ENCODE measurements at places on chromosomes 3 and 15.

DNA sequence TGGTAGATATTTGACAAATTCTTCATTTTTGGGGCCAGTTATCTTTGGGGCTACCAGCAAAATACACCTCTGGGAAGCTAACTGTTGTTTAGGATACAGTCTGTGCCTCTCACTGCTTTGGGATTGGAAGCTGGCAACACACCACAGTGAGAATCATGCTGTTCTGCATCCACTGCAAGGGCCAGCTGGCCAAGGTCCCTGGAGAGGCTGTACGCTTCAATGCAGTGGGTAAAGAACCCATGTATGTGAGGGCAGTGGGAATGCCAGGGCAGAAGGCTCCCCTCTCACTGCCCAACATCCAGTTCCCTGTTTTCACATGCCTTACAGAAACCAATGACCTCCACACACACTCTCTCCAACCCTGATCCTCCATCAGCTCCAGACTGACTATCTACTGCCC, 20.1 kb downstream of the ZDHHC3 start:
- ATAC-seq, result no peak

- ATAC-seq, result peak; percentile 80
Measured at GRCh38 chr3:126284258-126284904, 72.8 kb downstream of the KLF15 start.

- ATAC-seq, result no peak
Measured at GRCh38 chr3:137011153-137011552, 53.4 kb downstream of the IL20RB start.

GRCh38 chr3:99468918-99469317, 169.5 kb upstream of the COL8A1 start:
- ATAC-seq, result no peak

GRCh38 chr3:59551834-59552233, 502.0 kb upstream of the CFAP20DC start:
- ATAC-seq, result no peak

GRCh38 chr15:66006986-66007385, 137.7 kb downstream of the RAB11A start:
- ATAC-seq, result no peak

GRCh38 chr3:73546961-73547360, 77.8 kb downstream of the PDZRN3 start:
- no peak for ATAC-seq

- no peak for ATAC-seq
Measured at GRCh38 chr3:31191354-31191753, 296.9 kb upstream of the GADL1 start.

- no peak for ATAC-seq
Measured at GRCh38 chr15:62832231-62832630, 210.3 kb upstream of the TPM1 start.

DNA sequence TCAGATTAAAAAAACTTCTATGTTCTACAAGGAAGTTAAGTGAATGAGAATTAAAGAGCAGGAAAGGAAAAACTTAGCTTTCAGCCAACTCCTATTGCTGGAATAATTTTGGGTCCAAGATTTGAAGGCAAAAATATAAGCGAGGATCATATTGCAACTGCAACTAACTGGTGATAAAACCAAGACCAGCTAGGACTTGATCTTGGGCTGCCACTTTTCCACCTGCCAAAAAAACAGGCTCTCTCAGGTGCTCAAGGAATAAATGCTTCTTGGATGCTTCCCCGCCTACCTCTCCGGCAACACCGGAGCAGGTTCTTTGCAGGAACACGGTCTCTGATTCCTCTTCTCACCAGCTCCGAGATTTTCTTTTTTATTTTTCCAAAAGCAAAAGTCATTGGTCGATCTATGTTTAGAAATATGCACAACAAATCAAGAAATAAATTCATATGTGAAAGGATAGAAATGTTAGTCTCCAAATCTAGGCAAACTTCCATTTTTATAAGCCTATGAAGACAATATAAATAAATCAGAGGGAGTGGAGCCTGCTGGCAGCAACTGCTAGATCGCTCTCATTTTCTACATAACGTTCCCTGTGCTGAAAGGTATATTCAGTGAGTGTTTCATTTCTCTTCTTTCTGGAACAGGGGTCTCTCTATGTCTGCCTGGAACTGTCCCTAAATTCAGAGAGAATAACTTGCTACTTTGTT, 241.9 kb downstream of the NTRK3 start:
- ATAC-seq, result no peak

DNA sequence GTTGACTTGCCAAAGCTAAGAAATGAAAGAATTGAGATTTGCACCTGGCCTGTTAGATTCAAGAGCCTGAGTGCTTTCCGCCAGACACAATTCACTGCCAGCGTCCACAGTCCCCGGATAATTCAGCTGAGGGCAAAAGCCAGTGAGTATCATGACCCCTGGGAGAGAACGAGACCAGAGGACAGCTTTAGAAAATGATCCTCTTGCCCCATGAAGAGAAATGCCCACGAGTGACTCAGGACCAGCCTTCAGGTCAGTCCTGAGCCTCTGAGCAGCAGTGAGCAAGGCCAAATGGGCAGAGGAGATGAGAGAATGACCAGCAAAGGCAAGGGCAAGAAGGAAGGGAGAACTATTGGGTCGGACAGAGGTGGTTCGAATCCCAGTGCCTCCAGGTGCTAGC, 273.5 kb downstream of the FAM43A start:
- ATAC-seq, result no peak

DNA sequence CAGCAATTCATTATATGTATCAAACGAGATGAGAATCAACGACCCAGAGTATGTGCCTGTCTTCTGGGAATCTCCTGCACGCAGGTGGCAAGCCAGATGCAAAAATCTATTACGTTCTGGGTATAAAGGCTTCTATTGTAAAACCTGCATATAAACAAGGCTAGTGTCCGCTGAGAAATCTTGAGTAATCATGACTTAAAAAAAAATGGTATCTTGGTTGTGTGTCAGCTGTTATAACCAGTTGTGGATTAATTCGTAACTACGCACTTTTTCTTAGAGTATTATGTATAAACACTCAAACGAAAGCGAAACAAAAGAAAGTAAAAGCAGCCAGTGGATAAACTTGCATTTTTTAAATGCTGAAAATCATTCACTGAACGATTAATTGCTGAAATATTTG, 509.1 kb downstream of the RSL24D1 start:
- ATAC-seq, result no peak

DNA sequence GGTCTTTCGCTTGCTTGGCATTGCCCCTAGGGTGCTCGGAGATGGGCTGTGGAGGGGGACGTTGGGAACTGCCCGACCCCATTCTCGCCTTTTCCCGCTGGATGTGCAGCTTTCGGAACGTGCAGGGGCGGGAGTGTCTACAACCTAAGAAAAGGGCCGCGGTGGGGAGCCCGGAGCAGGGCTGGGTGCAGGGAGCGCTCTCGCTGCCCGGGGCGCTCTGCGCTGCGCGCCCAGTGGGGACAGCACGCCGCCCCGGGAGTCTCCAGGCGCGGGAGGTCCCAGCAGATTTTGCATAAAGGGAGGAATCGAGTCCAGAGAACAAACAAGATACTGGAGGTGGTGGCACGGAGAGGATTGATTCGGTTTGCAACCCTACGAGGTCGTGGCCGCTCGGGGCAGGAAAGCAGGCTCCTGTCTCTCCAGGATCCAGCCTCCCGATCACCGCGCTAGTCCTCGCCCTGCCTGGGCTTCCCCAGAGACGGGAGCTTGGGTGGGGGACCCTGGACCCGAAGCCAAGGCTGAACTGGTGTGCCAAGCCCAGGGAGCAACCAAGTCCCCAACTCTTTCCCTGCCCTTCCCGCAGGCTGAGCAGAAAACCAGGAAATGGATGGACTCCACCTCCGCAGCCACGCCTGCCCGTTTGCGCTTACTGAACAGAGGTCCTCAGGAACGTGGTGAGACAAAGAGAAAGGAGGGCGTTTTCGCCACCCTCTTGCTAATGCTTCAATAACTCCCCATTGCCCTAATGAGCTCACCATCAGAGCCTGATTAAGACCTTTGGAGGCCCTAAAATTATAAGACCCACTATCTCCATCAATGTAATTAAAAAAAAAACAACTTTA, 59.7 kb downstream of the NOX5 start:
- ATAC-seq, result no peak
